ENCODE measurements at places on chromosomes 5 and 9.

DNA sequence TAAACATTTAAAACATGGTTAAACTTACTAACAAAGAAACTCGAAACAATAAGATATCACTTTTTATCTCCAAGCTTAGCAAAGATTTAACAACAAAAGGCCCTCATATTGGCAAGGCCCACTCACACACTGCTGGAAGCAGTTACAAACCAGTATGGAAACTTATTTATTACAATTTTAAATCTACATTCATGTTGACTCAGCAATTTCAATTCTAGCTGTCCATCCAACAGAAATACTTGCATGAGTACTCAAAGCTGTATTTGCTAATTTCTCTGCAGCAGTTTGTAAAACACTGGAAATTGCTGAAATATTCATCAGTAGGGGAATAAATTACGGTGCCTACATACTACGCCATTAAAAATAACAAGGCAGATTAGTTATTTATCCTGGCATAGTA lies 2.8 kb upstream of the DNAJA1 start:
- DNase-seq: no peak
- H3K36me3 ChIP-seq: peaks cover 65% of the 10 kb centered on the region
- peak overlapping the region; percentile 56 for H3K4me3 ChIP-seq
- peaks cover 53% of the 10 kb centered on the region for H3K4me1 ChIP-seq

DNA sequence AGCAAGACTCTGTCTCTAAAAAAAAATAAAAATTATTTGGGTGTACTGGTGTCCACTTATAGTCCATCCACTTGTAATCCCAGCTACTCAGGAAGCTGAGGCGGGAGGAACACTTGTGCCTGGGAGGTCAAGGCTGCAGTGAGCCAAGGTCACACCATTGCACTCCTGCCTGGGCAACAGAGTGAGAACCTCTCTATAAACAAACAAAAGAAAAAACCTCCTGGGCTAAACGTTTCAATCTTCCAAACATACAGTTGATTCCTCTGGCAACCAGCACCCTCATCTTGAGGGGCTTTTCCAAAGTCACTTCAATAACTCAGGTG lies 13.9 kb upstream of the CDK5RAP2 start:
- H3K36me3 ChIP-seq: no peaks in the 10 kb centered on the region
- no peak overlapping the region for H3K4me3 ChIP-seq
- peaks cover 7% of the 10 kb centered on the region for H3K4me1 ChIP-seq
- no peak overlapping the region for H3K27ac ChIP-seq
- H3K27me3 ChIP-seq: peaks cover 4% of the 10 kb centered on the region
- DNase-seq: no peak

GRCh38 chr9:134231330-134231745 lies 67.0 kb upstream of the RNU6ATAC start:
- peaks cover 65% of the 10 kb centered on the region for H3K4me1 ChIP-seq
- H3K36me3 ChIP-seq: no peaks in the 10 kb centered on the region
- no peak overlapping the region for H3K27ac ChIP-seq
- no peak for DNase-seq

DNA sequence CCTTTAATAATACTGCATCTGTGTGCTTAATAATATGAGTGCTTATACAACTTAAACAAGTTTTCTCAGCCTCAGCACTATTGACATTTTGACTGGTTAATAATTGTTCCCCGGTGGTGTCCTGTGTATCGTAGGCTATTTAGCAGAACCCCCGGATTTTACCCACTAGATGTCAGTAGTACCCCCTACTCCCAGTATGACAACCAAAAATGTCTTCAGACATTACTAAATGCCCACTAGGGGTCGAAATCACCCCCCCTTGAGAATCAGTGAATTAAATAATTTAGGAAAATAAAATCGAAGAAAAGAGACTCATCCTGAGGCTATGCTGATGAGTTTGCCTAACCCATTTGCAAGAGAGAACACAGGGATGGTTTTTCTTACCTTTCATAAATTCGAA lies 166.3 kb downstream of the ATP10B start:
- no peaks in the 10 kb centered on the region for H3K4me1 ChIP-seq
- peaks cover 12% of the 10 kb centered on the region for H3K27me3 ChIP-seq
- H3K4me3 ChIP-seq: no peak overlapping the region
- no peaks in the 10 kb centered on the region for H3K36me3 ChIP-seq
- no peak overlapping the region for H3K27ac ChIP-seq

GRCh38 chr5:31781772-31782171 lies 142.8 kb downstream of the PDZD2 start:
- H3K36me3 ChIP-seq: peaks cover 5% of the 10 kb centered on the region
- DNase-seq: no peak
- H3K4me3 ChIP-seq: no peak overlapping the region
- peaks cover 16% of the 10 kb centered on the region for H3K4me1 ChIP-seq
- H3K27me3 ChIP-seq: peaks cover 17% of the 10 kb centered on the region

DNA sequence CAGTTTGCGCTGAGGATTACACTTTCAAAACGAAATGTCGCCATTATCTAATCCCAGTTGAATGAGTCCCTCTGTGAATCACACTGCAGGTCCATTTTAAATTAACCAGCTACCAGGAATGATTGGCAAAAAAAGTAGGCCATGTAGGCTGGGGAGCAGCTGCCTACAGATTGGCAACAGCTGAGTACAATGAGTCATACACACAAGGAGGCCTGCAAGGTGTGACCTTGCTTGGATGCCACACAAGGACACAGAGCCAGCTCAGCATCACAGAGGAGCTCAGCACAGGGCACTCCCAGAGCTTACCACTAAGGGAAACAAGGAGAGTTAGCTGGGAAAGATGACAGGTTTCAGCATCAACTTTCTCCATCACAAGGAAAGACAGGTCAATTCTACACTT lies 12.9 kb downstream of the HAVCR1 start:
- peaks cover 4% of the 10 kb centered on the region for H3K27me3 ChIP-seq
- peaks cover 15% of the 10 kb centered on the region for H3K4me1 ChIP-seq
- H3K4me3 ChIP-seq: no peak overlapping the region
- H3K36me3 ChIP-seq: no peaks in the 10 kb centered on the region

- H3K27ac ChIP-seq: no peak overlapping the region
- DNase-seq: no peak
- H3K36me3 ChIP-seq: no peaks in the 10 kb centered on the region
- H3K27me3 ChIP-seq: peaks cover 3% of the 10 kb centered on the region
Measured at GRCh38 chr9:104740621-104741020, 6.9 kb upstream of the NIPSNAP3A start.

Data from nephron progenitor cell (in vitro differentiated cells).